ENCODE measurements at places on chromosomes 13 and 19.
A peak's percentile ranks its signal among the peaks of the same experiment; 100 is the strongest.

DNA sequence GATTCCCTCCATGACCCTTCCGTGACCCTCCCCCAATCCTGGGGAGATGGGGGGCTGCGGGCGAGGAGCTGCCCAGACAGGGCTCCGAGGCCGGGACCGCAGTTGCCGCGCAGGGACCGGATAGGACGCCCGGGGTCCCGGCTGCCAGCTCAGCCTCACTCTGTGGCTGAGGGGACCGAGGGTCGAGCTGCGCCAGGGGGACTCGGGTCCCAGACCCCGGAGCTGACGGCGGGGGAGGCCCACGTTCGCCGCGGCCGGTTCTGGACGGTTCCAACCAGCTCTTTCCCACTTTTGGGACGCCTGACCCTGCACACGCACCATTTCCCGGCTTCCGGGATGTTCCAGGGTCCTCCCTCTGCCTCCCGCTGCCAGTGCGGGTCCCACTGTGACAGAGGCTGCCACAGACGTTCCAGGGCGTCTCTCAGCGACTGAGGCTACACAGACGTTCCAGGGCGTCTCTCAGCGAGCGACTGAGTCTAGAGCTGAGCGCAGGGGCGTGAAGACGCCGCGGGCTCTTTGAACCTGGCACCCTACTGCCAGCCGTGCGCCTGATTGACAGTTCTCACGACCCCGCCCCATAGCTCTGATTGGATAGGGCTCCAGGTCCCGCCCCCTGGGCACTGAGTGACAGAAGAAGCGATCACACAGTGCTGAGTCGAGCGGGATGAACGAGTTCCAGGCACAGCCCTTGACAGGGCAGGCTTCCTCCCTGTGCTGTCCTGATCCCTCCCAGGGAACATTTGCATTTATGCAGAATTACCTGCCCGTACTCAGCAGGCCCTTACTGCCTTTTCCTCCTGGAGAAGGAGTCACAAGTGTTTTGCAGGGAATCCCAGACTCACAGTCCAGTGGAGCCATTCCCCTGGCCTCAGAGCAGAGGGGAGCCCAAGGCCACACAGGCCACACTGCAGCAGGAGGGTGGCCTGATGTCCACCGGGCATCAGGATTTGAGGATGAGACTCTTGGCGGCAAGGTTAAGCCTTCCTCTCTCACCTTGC lies at the start of gene ZNF563:
ZNF563 (minus strand) TSS at position 472 of the 998 bp plus-strand sequence; CDS start at position 321, 151 bp downstream.
- DNase-seq: peak; percentile 99

DNA sequence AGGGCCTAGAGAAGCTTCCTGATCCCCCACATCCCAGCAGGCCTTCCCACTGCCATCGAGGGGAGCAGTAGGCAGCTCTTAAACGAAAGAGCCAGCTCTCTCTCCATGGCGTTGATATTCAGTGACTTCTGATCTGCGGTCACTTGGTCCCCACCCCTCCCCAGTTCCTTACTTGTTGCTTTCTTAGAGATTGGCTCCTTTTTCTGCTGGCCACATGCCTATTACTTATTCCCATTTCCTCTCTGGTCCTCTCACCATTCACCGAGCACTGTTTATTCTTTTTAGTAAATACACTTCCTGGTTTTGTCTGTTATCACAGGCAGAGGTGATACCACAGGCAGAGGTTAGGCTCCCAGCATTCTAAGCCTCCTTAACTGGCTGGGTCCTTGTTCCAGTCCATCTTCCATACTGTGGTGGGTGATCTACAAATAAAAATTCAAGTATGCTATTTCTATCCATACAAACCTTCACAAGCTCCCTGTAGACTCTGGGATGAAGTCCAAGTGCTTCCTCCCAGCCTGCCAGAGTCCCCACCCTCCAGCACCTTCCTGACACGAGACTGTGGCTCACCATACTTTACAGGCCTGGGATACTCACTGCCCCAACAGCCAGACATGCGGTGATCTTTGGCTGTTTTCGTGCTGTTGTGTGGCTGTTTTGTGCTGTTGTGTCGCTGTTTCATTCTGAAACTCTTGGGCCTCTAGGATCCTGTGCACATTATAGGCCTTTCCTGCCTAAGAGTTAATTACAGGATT lies 315.9 kb downstream of the ATP8A2 start:
- no peak for DNase-seq

GRCh38 chr13:72726726-72727416 lies 558 bp downstream of the MZT1 start:
- peak; percentile 6 for DNase-seq

GRCh38 chr19:45164577-45165335 lies 4.0 kb upstream of the NKPD1 start:
- DNase-seq: peak; percentile 71

DNA sequence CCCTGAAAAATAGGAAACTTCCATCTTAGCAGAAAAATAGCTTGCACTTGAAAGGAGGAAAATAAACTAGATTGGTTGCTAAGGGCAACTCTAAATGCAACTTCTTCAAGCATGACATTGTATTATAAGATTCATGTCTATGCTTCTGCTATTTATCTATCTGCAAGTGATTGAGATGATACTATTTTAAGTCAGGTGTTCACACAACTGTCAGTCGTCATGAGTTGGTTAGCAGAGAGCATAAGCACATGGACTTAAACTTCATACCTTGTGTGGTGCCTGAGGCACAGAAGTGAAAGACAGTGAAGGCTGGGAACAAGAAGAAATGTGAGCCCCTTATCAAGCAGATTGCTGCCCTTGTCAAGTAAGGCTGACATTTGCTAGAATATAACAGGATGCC lies 82.9 kb downstream of the SLITRK5 start:
- DNase-seq: no peak

- peak; percentile 41 for DNase-seq
Observed at GRCh38 chr19:35030257-35031071, at the start of gene SCN1B. SCN1B (plus strand) TSS chr19:35030470; CDS start chr19:35030821, 351 bp downstream.

All from stimulated activated CD4-positive, alpha-beta T cell treated with anti-CD3 and anti-CD28 coated beads, TNF-alpha, amount 100 ng/mL, for 24 hours (primary cell).